Calu3 (cell line): ENCODE measurements at places on chromosomes 3 and 15.
A peak's percentile ranks its signal among the peaks of the same experiment; 100 is the strongest.

- no peak for DNase-seq
Observed at GRCh38 chr3:42651248-42652091, 2.0 kb upstream of the ZBTB47 start.

- no peak for DNase-seq
Observed at GRCh38 chr3:72652395-72652794, 195.8 kb downstream of the SHQ1 start.

DNA sequence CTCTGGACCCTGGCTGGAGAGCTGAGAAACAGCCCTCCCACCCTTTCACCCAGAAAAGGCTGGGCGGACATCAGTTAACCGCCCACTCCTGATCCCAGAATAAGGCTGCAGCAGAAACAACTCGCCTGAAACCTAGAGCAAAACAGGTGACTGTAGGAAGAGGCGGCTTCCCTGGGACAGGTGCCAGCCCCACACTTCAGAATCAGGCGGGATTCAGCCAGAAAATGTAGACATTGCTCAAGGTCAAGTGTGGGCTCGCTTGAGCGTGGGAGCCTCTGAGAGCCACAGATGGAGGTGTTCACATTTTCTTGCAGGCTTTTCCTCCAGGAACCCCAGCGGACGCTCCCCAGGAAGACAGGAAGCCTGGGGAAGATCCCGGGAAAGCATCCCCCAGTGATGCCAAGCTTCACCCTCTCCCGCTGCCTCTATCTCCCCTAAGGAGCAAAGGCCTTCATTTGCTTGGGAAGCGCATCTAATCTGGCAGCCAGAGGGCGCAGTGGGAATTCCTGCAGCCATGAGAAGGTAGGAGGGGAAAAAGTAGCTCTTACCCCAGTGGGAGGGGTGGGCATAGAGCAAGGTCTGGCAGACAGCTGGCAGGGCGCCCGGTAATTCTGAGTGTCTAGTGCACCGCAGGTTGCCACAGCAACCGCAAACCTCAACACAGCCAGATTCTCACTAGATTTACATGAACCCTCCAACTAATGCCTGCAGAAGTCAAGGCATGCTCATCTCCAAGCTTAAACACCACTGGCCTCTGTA, 77.7 kb downstream of the OCA2 start:
- DNase-seq = peak; percentile 0

DNA sequence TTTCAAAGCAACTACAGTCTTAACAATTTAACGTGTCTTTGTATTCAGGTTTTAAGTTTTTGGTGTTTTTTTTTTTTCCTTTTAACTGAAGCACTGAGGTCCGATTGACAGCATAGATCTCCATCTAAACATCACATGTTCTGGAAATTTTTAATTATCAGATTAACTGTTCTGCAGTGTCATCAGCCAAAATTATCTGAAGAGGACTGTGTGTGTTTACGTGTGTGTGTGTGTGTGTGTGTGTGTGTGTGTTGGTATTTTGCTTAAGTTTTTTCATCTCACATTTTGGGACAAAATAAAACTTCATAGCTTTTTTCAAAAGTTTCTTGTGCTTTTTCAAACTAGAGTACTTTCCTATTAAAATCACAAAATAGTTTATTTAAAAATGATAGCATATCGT, 1.8 kb downstream of the PIK3CA start:
- DNase-seq = no peak

DNA sequence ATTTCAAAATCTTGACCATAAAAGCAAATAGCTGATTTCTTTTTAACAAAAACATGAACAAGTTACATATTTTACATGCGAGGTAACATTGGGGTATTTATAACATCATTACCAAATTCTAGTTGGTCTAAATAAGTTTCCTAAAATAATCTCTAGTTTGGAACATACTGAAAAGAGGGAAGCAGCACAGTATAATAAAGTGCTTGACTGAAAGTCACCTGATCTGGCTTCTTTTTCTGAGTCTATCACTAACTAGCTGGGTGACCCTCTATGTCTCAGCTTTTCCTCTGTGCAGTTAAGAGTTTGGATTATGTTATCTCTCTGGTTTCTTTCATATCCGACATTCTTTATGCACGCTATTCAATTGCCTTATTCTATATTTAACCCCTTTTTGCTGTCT, 19.8 kb upstream of the CNTN4 start:
- DNase-seq = no peak

DNA sequence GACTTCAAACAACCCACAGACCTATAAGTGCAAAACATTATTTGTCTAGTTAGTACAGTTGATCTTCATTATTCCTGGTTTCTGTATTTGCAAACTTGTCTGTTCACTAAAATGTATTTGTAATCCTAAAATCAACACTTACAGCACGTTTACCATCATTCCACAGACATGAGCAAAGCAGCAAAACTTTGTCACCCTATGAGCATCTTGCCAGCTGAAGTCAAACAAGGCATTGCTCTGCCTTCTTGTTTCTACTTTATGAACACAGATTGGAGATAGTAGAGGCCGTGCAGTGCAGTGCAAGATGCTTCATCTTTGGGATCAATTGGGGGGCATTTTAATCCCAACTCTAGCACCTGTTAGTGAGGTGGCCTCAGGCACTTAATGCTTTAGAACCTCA, 202.1 kb downstream of the NLGN1 start:
- no peak for DNase-seq

- no peak for DNase-seq
Observed at GRCh38 chr3:187770224-187770623, 25.0 kb upstream of the BCL6 start.

DNA sequence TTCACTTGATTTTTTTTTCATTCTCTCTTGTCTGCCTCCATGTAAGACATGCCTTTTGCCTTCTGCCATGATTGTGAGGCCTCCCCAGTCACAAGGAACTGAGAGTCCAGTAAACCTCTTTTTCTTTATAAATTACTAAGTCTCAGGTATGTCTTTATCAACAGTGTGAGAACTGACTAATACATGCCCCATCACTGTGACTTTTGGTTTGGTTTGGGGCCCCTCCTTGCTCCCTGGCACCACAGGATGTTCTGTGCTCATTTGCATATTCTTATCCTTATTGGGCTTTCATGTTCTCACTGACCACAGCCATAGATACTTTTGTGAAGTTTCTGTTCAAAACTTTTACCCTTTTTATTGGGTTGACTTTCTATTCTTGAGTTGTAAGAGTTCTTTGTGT, 3.8 kb upstream of the PRR20G start:
- no peak for DNase-seq

GRCh38 chr3:13452490-13453335, 27.4 kb upstream of the HDAC11 start:
- DNase-seq = peak; percentile 38

- DNase-seq = no peak
Observed at GRCh38 chr3:127208483-127209100, 15.7 kb downstream of the PRR23E start.

- no peak for DNase-seq
Observed at GRCh38 chr3:133610031-133610430, 36.5 kb downstream of the CDV3 start.

- no peak for DNase-seq
Observed at GRCh38 chr3:186216900-186217819, 108.3 kb upstream of the ETV5 start.

GRCh38 chr3:137845194-137845593, 81.1 kb downstream of the SOX14 start:
- no peak for DNase-seq

DNA sequence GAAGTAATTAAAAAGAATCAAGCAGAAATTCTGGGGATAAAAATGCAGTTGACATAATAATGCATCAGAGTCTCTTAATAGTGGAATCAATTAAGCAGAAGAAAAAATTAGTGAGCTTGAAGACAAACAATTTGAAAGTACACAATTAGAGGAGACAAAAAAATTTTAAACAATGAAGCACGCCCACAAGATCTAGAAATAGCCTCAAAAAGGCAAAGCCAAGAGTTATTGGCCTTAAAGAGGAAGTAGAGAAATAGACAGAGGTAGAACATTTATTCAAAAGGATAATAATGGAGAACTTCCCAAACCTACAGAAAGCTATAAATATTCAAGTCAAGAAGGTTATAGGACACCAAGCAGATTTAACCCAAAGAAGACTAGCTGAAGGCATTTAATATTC, 113.3 kb downstream of the TBC1D2B start:
- DNase-seq = no peak

DNA sequence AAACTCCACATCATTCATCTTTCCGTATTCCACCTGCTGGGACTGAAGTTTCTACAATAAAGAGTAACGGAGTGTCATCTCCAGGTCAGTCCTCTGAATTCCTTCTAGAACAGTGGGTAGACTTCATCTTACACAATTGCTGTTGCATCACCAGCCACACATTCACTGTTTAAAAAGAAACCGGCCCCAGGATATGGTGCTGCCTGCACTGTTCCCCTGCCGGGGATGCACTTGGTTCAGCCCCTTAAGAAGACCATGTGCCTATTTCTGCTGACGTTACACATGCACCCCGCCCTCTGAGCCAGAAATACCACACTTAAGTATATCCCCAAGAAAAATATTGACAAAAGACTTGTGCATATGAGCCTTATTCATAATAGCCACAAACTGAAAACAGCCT, 233.4 kb downstream of the FEZF2 start:
- no peak for DNase-seq

DNA sequence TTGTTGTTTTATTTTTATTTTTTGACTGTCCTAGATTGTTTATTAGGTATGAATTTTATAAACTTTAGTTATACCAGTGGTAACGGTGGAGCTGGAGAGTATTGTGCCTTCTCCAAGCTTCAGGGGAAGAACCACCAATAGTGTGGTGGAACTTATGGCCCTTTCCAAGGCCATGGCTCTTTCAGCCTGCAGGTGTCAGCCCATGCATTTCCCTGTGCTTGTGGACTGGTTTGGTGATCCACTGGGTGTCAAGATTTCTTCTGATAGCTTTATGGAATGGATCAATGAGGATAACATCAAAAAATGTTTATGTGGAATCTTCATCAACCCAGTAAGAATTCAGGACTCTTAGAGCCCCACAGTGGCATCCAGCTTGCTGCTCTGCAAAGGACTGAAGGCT, 19.2 kb upstream of the SCAMP5 start:
- no peak for DNase-seq

DNA sequence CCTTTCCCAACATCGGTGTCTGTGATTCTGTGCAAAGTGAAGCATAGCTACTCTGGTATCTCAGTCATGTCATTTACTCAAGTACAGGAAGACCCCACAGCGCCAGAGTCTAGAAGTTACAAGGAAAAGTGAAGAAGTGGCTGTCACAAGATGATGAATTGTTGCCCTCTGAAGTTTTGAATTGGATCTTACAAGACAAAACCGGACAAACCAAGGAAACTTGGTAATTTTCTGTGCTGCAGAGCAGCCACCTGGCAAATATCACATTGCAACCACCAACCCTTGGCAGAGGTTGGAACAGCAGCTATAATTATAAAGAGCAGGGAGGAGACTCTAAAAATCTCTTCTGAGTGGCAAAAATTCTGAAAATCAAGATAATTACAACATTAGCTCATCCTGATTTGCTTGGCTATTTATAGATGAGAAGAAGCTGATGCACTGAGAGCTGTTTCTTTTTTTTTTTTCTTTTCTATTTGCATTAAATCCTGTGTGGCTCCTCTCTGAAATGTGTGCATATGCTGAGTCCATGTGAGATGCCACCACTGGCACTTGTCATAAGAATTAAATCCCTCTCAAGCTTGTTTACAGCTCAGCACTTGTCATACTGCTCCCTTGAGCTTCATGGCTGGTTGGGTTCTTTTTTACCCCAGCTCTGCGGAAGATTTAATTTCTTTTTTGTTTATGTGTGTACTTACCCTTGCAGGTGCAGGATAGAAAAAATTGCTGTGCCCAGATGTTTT, 68.0 kb upstream of the MNS1 start:
- DNase-seq = no peak

DNA sequence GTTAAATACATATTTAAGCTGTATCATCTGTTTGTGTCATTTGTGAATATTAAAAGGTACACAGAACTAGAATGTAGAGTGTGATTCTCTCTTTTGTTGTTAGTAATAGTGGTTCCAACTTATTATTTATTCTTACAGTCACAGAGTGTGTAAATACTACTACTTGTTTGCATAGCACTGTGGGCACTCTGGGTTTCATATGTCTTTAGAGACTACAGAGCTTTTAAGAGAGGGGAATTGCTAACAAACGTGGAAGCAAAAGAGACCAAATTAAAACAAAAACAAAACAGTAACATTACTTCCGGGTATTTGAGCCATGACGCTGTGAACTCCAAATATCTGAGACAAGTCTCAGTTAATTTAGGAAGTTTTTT, 828.0 kb upstream of the DPPA4 start:
- no peak for DNase-seq

DNA sequence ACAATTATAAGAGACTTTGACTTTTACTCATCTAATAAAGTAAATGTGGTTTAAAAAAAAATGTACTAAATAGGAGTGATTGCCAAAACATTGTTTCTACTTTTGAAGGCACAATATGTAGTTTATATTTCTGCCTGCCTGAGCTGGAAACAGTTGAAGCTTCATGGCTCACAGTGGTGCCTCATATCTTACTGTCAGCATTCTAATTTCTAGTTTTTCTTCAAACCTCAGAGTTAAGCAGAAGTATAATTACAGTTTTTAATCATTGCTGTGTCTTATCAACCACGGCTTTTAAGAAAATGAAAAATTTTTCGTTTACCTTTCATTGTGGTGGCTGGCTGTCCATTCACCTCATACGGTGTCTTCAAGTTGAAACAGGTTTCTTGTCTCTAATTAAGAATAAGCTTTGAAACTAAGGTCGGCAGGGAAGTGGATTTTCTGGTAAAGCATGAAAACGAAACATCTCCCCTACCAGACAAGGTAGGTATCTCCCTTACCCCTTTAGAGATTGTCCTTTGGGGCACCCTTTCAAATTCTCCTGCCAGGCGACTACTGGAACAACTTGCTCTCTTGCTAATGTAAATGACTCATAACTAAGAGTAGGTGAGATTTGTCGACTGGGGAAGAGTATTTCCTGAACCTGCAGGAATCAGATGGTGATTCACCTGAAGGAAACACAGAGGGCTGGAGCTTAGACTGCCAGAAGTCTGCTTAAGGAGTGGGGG, at the start of gene GPR87:
Gene GPR87 (minus strand): TSS at position 554 of the 725 bp plus-strand sequence. CDS start 16,720 bp downstream, outside the sequence.
- DNase-seq = peak; percentile 66

- no peak for DNase-seq
Observed at GRCh38 chr15:50500352-50500751, 46.1 kb downstream of the USP50 start.

DNA sequence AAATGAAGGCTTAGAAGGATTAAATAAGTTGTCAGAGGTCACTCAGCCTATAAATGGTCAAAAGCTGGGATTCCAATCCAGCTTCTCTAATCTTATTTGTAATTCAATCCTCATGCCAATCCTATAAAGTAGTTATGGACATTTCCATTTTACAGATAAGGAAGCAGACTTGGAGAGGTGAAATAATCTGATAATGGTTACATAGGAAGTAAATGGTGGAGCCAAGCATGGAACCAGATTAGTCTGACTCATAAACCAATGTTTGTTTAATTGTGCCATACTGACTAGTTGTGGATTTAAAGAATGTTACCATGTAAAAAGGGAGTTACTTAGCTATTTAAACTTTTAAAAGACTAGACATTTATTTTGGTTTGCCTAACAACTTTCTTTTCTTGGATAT, 59.7 kb downstream of the KCNAB1 start:
- DNase-seq = no peak

- DNase-seq = peak; percentile 16
Observed at GRCh38 chr3:111989061-111989678, 9.6 kb upstream of the TAGLN3 start.
